ENCODE measurements at places on chromosomes 4 and X.

DNA sequence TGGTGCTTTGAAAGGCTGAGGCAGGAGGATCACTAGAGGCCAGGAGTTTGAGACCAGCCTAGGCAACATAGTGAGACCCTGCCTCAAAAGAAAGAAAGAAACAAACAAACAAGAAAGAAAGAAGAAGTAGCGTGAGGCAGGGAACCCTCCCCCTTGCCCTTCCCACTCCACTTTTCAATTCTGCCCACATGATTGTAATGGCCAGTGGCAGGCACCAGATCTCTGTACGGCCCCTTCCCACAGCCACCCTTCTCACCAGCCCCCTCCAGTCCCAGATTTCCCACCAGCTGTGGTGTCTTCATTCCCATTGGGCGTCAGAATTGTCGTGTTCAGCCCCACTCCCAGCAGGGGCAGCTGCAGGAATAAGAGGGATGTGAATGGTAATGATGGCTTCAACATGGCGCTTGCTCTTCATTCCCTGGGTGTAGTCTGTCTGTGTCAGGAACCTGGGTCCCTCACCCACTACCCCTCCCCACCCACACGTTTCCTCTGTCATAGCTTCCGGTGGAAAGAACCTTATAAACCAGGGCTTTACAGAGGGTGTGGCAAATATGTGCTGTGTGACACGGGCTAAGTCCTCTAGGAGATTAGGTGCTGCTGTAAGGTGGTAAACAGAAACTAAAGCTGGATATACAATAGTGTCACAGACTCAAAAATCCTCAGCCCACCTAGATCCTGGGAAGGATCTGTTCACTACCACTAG, at the start of gene IL2RG:
Gene IL2RG, minus strand, starts transcription at position 437 of the 703 bp plus-strand sequence. Its CDS starts 38 bp downstream, at position 399.
- DNase-seq: no peak

DNA sequence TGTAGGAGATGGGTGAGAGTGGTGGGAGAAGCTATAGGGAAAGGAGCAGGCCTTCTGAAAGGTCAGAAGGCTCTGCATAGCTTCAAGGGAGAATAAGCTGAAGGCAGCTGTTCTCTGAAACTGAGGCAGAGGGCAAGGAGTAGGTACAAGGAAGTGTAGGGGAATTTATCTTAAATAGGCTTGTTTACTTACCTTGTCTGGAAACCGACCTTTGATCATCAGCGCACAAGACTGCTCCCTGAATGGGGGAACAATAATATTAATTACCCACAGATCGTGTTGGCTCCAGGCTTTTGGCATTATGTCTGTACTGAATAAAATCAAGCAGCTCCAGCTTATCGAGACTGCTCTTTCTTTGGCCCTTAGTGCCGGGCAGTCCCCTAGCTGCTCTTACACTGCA, 175.5 kb upstream of the MAGEB16 start:
- DNase-seq: no peak

GRCh38 chr4:169062897-169063244, 52.8 kb upstream of the CBR4 start:
- DNase-seq: no peak

DNA sequence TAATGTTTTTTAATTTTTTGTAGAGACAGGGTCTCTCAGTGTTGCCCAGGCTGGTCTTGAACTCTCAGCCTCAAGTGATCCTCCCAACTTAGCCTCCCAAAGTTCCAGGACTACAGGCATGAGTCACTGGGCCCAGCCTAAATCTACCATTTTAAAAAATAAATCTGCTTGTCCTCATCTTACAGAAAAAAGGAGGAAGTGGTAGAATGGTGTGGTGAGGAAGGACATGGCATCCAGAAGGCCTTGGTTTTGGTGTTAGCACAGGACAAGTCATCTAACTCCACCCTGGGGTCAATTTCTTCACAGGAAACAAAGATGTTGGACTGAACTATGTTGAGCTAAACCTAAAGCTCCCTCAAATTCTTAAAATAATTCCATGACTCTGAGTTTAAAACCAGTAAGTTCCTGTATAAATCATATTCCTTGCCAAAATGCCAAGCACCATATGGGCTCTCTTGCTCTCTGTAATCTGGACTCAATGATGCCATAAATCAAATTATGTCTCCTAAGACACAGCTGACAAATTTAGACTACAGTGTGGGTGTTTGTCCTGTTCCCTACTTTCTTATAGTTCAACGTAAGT, 253.9 kb upstream of the NOCT start:
- peak; percentile 44 for DNase-seq

- DNase-seq: no peak
Measured at GRCh38 chr4:26751004-26751403, 109.6 kb upstream of the STIM2 start.

GRCh38 chr4:19195696-19196095, 1056.0 kb upstream of the SLIT2 start:
- DNase-seq: no peak

- no peak for DNase-seq
Measured at GRCh38 chrX:56313308-56313707, 81.2 kb downstream of the KLF8 start.

Data from GM04503 (cell line).